ENCODE measurements at places on chromosomes 2 and 18.

GRCh38 chr18:61850756-61851155, 42.1 kb downstream of the RNF152 start:
- DNase-seq, result no peak

DNA sequence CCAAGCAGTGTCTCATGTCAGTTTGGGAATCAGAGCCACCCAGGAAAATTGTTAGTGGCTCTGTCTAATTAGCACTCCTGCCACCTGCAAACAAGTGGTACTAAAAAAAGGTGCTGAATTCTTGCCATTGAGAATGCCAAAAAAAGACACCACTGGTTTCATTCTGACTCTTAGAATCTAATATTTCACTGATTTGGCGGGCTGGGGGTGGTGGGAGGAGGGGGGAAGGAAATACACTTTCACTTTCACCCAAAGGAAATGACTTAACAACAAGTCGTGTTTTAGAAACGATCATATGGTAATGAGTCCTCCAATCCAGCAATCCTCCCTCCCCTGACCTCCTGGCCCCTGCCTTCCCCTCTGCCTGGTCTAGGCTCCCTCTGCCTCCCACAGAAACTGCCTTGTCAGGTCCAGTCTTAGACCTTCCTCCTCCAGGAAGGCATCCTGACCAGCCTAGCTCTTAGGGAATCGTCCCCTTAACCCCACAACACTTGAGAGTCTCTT, 4.4 kb upstream of the KLHL29 start:
- DNase-seq, result no peak

GRCh38 chr2:217269701-217270484, 410.0 kb upstream of the TNP1 start:
- no peak for DNase-seq

DNA sequence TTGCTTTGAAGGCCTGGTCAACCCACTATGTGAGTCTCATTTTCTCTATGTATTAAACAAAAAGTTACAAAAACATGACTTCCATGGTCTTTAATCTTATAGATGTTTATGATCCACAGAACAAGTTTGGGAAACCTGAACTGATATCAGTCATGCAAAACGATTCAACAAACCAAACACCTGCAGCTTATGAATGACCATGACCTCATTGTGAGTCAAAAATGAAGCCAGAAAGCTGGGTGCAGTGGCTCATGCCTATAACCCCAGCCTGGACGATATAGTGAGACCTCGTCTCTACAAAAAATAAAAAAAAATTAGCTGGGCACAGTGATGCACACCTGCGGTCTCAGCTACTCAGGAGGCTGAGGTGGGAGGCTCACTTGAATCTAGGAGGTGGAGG, 270.4 kb upstream of the CCDC68 start:
- DNase-seq, result no peak

DNA sequence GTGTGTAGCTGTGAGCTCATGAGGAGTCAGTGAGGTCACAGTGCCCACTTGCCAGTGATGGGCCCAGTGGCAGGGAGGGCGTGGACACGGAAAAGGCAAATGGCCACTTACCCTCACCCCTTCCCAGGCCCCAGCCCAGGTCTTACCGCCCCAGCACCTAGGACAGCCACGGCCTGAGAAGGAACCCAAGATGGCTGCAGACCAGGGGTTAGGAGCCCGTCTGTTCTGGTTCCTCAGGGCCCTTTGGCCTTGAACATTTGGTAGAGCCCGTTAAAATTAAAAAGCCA, 74.1 kb downstream of the EMX1 start:
- DNase-seq, result no peak

DNA sequence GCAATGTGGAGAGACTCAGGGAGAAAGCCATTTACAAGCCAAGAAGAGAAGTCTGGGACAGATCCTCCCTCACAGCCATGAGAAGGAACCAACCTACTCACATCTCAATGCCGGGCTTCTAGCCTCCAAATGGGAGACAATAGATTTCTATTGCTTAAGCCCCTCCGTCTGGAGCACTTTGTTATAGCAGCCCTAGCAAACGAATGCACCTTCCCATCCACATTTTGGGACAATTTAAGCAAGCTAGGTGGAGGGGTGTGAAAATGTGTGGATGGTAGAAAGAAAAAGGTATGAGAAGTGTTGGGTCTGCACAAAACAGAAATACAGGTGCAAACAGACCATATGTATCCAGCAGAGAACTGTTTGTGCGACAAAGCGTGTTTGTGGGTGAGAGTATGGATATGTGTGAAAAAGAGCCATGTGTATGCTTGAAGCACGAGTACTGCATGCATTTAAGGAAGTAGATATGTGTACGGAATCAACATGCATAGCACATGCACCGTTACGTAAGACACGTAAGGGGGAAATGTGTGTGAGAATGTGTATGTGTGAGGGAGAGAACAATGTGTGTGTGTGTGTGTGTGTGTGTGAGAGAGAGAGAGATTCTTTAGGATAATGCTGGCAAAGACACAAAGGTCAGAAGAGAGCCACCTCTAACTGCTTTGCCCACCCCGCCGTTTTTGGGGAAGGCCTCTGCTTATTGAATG, 13.1 kb upstream of the E2F6 start:
- DNase-seq, result no peak

DNA sequence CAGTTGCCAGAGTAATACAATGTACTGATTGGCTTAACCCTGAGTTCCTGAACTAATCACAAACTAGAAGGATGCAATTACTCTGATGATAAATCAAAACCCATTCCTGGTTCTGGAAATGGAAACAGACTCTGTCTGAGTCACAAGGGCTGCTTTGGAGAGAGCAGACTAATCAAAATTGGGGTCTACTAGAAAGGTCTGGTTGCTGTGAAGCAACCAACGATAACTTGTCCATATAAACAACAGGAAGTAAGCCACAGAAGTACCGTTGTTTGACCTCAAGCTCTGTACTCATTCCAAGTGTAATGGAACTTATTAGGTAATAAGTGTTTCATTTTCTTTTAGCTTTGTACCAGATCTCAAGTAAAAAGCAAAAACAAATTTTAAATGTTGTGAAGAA, 49.7 kb downstream of the RASGRP3 start:
- no peak for DNase-seq

DNA sequence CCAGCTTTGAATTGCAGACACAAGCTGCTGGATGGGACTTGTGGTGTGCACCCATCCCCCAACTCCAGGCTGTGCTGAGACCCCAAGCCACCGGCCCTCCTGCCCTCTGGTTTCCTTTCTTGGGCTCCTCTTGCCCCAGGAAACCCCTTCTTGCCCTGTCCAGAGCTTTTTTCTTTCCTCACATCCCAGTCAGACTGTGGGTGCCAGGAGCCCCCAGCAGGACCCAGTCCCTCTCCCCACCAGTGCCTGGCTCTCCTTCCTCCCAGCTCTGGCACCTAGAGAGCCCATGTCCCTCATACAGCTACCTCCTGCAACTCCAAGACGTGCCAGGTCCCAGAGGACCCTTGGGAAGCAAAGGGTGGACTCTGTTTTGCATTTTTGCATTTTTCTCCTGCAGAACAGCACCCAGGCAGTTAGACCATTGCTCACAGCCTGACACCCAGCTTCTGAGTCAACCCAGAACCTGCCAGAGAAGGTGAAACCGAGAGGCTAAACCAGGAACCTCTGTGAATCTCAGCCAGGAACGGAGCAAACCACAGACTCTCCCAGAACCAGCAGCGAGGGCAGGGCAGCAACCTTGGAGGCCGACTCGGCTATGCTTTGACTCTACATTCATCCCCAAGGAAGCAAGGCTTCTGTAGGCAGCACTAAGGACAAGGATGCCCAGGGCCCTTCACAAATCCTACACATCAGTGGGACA, 221.1 kb downstream of the ANAPC1 start:
- no peak for DNase-seq

- no peak for DNase-seq
Observed at GRCh38 chr2:220025207-220025606, 397.8 kb downstream of the SLC4A3 start.

GRCh38 chr18:36321658-36322407, 24.3 kb downstream of the FHOD3 start:
- peak; percentile 48 for DNase-seq

DNA sequence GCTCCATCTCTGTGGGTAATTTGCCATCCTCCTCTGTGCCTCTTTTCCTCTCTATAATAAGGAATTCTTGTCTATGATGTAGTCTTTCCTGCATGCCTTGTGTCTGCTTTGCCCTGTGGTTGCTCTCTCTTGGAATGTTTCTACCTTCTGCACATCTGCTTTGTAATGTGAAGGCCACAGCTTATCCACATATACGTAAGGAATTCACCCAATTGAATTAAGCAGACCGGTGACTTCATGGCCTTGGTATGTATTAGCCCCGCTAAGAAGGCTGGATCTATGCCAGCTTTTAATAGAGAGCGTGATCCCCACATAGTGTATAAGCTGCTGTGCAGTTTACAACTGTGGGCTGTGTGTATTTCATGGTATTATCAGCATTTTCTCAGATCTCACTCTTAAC, 274.7 kb downstream of the RNF144A start:
- peak; percentile 1 for DNase-seq

- no peak for DNase-seq
Observed at GRCh38 chr2:60371219-60371618, 182.2 kb downstream of the BCL11A start.

DNA sequence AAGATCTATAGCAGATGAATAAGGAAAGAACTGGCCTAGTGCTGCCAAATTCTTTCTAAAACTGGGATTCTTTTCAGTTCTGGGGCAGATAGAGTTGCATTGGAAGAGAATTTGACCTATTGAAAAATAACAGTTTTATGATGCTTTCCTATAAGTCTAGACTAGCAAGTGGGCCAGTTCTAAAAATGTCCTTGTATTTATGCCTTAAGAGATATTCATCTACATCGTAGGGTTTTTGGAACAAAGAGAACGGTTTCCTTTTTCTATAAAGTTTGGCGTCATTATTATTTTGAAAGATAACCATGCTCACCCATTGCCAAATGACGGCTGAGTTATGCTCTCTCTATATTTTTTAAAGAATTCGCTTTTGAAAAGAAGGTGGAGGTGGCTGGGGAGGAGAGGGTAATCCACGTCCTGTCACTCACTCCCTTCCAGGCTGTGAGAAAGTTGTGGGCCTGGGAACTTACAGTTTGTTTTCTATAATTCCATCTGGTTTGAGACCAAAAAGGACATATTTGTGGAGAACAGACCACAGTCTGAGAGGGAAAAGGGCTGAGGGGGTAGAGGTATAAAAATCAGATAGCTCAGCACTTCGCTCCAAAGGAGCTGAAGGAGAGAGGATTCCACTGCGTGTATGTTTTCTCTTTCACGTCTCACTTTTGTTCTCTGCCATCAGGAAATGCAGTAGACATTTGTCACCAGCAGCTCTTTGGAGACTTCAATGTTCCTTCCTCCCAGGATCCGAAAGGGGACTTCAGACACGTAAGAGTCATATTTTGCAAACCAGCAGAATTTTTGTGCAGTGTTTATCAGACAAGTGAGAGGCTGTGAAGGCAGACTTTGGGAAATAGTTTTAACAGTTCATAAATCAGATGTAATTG, 281.9 kb upstream of the FN1 start:
- no peak for DNase-seq

DNA sequence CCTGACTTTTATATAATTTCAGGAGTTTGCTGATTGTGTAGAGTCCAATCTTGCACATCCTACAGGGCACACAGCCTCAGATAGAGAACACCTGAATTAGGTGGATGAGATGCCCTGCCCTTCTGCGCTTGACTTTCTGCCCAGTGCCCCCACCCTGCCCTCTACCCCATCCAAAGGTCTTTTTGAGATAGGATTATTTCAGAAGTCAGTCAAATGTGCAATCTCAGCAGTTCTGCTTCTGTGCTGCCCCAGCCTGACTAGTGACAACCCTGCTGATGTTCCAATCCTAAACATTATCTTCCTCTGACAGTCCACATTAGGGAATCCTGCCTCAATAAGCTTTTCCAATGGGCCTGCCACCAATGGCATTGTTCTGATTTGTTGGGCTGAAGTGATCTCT, 411.5 kb downstream of the TGIF1 start:
- DNase-seq, result no peak

- peak; percentile 43 for DNase-seq
Observed at GRCh38 chr18:36539674-36540231, 242.2 kb downstream of the FHOD3 start.

- no peak for DNase-seq
Observed at GRCh38 chr2:112096098-112096497, 41.0 kb downstream of the TMEM87B start.

GRCh38 chr2:63764630-63765029, 77.1 kb upstream of the UGP2 start:
- no peak for DNase-seq
